A375 (cell line): ENCODE measurements at places on chromosomes 1 and 21. TPM values are rescaled to one million over a fixed set of nuclear protein-coding genes. Genes with fewer than 3 reads are reported as not detected.

DLGAP3 gene
- total RNA-seq = 0.04 and 0.16 TPM in 2 replicates

CELA2B gene
- not detected in 2 replicates for total RNA-seq

RNU1-2 gene
- under 0.01 TPM in 2 replicates for total RNA-seq

MUL1 gene
- total RNA-seq = 24.0 and 24.5 TPM in 2 replicates

RPRD2 gene
- 13.9 and 14.1 TPM in 2 replicates for total RNA-seq

NUDT4B gene
- total RNA-seq = 22.6 and 35.3 TPM in 2 replicates

NADK gene
- total RNA-seq = 53.4 and 60.2 TPM in 2 replicates

SMIM1 gene
- total RNA-seq = not detected in 2 replicates

GDAP2 gene
- 13.7 and 16.3 TPM in 2 replicates for total RNA-seq

FBXO2 gene
- 0.68 and 2.0 TPM in 2 replicates for total RNA-seq

AKIRIN1 gene
- total RNA-seq = 36.5 and 44.9 TPM in 2 replicates

NT5C1A gene
- total RNA-seq = 0.34 and 1.2 TPM in 2 replicates

OR2W3 gene
- 0.45 and 2.8 TPM in 2 replicates for total RNA-seq

ALX3 gene
- not detected in 2 replicates for total RNA-seq

CLK2 gene
- total RNA-seq = 38.1 and 49.0 TPM in 2 replicates

FCGR1A gene
- not detected in 2 replicates for total RNA-seq

SELENBP1 gene
- not detected in 2 replicates for total RNA-seq

C4BPB gene
- total RNA-seq = not detected in 2 replicates

COA6 gene
- total RNA-seq = 68.1 and 68.7 TPM in 2 replicates

SLC9C2 gene
- 0.41 TPM in 1 of 2 replicates, not detected in the other for total RNA-seq

HFM1 gene
- 0.66 and 1.0 TPM in 2 replicates for total RNA-seq

NR1I3 gene
- total RNA-seq = not detected in 2 replicates

FMN2 gene
- total RNA-seq = 2.5 and 2.6 TPM in 2 replicates

UBL4B gene
- total RNA-seq = 0.61 TPM in 1 of 2 replicates, not detected in the other

OR10J1 gene
- total RNA-seq = not detected in 2 replicates

LORICRIN gene
- not detected in 2 replicates for total RNA-seq

FTCD gene
- 0.05 TPM in 1 of 2 replicates, not detected in the other for total RNA-seq

C1orf185 gene
- 0.74 TPM in 1 of 2 replicates, not detected in the other for total RNA-seq

SLC35A3 gene
- 20.1 and 20.3 TPM in 2 replicates for total RNA-seq

C1orf94 gene
- total RNA-seq = 0.08 TPM in 1 of 2 replicates, not detected in the other

MFSD2A gene
- total RNA-seq = 20.3 and 20.9 TPM in 2 replicates

RHOU gene
- 0.30 and 0.88 TPM in 2 replicates for total RNA-seq

CA14 gene
- not detected in 2 replicates for total RNA-seq

UTS2 gene
- total RNA-seq = not detected in 2 replicates

OR14I1 gene
- total RNA-seq = not detected in 2 replicates

NFIA gene
- 2.2 and 7.2 TPM in 2 replicates for total RNA-seq

GUCA2A gene
- total RNA-seq = not detected in 2 replicates

PTGFR gene
- 0.13 and 0.91 TPM in 2 replicates for total RNA-seq

HSPA13 gene
- total RNA-seq = 27.3 and 31.1 TPM in 2 replicates

RNF187 gene
- 146 and 151 TPM in 2 replicates for total RNA-seq

C1orf141 gene
- not detected in 2 replicates for total RNA-seq

TAF12 gene
- total RNA-seq = 40.2 and 46.8 TPM in 2 replicates

PAPPA2 gene
- total RNA-seq = 0.24 and 0.26 TPM in 2 replicates

PRDM15 gene
- total RNA-seq = 7.8 and 7.9 TPM in 2 replicates

CRP gene
- total RNA-seq = not detected in 2 replicates

TMEM81 gene
- total RNA-seq = 1.8 and 2.1 TPM in 2 replicates

EXO1 gene
- total RNA-seq = 73.6 and 78.8 TPM in 2 replicates

AMY2B gene
- total RNA-seq = 0.83 and 1.1 TPM in 2 replicates

KTI12 gene
- total RNA-seq = 20.2 and 23.7 TPM in 2 replicates

CD247 gene
- total RNA-seq = 0.72 and 1.4 TPM in 2 replicates

PANK4 gene
- total RNA-seq = 29.5 and 31.4 TPM in 2 replicates

SMIM11 gene
- 2.8 and 21.0 TPM in 2 replicates for total RNA-seq

GALE gene
- 194 and 218 TPM in 2 replicates for total RNA-seq

HCRTR1 gene
- total RNA-seq = not detected in 2 replicates

HHAT gene
- 6.3 and 12.3 TPM in 2 replicates for total RNA-seq
